ENCODE measurements at places on chromosomes 7 and 10.

DNA sequence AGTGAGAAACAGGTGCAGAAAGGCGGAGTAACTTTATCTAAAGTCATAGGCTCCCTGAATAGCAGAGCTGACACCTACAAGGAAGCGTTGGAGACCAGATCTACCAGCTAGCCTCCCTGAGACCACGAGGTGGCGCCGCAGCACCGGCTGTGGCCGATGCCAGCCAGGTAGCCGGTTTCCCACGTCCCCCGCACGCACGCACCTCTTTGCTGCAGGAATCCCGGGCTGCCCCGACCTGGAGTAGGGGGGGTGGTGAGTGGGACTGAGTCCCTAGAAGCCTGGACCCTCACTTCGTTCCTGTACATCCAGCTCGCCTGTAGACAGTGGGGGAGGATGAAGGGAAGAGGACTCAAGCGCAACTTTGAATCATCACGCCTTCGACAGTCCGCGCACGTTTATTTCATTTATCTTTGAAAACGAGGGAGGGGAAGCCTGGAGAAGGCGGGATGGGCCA is 3.7 kb downstream of the ELOVL3 start:
- DNase-seq = peak; percentile 88

DNA sequence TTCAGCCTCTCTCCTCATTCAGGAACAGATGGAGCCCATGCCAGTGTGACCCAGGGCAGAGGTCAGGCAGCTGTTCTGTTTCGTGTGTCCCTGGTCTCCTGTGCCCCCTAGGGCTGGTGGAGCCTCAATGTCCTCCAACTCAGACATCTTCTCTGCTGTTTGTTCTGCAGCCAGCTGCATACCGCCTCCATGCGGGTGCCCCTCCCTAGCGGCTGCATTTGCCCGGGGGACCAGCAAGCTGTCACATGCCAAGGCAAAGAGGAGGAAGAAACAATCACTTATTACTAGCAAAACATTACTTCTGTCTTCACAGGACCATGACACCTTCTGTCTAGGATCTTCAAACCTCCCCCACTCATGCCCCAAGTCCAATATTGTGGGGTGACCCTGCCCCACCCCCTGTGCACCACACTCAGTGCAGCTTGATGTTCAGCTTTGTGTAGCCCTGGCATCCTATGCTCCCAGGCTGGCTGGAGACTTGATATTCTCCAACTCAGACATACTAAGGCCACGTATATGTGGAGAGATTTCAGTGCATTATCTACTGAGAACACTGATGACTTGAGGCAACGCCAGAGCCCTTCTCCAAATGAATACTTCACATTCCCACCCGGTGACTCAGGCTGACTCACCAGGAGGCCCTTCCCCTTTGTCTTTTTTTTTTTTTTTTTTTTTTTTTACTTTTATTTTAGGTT is 188.9 kb downstream of the SKIDA1 start:
- DNase-seq = no peak

GRCh38 chr7:100830396-100830795 is 3.1 kb upstream of the EPHB4 start:
- no peak for DNase-seq

DNA sequence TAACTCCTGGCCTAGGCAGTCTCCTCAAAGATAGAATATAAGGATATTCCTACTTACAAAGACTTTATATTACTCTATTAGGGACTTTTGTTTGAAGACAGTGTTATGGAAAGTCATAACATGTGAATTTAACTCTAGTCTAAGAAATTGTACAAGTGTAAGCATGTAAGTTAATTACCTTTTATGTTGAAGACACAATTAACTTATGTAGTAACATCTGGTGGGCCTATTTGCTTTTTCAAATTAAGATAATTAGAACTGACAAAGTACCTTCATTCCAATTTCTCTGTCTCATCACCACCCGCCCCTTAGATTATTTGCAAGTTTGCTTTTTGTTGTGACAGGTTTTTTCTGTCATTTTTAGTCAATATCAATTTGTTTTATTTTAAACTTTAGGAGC is 126.0 kb upstream of the THSD7A start:
- no peak for DNase-seq

GRCh38 chr7:111059833-111060232 is 31.1 kb upstream of the LRRN3 start:
- no peak for DNase-seq

GRCh38 chr7:93851536-93851935 is 39.0 kb downstream of the TFPI2 start:
- DNase-seq = no peak

DNA sequence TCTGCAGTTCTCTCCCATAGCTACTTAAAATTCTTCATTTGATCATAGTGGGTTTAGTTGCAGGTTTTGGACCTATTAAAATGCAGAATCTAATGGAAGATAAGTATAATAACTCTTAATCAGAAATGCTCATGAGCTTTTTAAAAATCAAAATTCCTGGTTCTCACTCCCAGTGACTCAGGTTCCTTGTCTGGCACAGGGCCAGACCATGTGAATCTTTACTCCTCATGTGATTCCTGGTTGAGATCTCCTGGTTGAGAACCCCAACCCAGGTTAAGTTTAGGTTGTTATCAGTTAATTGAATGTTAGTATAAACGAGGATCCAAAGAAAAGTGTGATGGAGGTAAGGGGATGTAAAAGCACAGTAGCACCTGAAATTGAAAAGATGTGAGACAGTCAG is 17.5 kb upstream of the TRUB1 start:
- no peak for DNase-seq

GRCh38 chr7:20019757-20020432 is 197.3 kb downstream of the MACC1 start:
- no peak for DNase-seq

DNA sequence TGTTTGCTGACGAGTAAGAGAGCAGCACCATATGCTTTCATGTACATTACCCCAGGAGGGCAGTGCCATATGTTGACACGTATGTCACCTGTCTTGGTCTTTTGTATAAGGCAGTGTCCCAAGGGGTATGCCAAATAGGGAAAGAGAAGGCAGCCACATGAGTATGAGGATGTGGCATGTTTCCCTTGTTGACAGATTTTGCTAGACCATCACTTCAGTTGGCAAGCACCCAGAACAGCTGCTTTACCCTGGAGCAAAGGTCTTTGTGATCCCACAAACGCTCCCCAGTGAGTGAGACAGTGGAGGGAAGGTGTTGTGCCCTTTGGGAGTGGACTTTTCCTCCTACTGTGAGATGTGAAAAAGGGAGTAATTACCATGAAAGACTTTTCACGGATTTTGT is 350.1 kb downstream of the ETV1 start:
- no peak for DNase-seq

- DNase-seq = peak; percentile 58
Measured at GRCh38 chr10:102646610-102647442, 2.5 kb downstream of the TRIM8 start.

DNA sequence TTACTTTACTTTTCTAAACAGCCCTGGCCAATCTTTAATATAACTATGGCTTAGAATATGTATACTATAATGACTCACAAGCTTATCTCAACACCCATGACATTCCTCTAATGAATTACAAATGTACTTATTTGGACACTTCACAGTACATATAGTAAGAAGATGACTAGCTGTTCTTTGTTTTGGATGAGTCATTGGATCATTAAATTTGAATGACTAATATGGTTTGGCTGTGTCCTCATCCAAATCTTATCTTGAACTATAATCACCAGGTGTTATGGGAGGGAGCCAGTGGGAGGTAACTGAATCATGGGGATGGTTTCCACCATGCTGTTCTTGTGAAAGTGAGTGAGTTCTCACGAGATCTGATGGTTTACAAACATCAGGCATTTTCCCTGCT is 807.5 kb upstream of the SORCS1 start:
- DNase-seq = no peak

DNA sequence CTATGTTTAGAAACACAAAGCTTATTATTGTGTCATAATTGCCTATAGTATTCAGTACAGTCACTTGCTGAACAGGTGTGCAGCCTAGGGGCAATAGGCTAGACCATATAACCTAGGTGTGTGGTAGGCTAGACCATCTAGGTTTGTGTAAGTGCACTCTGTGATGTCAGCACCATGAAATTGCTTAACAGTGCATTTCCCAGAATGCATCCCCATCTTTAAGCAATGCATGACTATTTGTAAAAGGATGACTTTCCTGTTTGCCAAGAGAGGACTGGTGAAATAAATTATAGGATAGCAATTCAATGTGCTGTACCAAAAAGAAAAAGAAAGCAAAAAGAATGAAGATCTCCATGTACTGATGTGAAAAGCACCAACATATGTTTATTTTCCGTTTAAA is 288.7 kb upstream of the AUTS2 start:
- DNase-seq = no peak

DNA sequence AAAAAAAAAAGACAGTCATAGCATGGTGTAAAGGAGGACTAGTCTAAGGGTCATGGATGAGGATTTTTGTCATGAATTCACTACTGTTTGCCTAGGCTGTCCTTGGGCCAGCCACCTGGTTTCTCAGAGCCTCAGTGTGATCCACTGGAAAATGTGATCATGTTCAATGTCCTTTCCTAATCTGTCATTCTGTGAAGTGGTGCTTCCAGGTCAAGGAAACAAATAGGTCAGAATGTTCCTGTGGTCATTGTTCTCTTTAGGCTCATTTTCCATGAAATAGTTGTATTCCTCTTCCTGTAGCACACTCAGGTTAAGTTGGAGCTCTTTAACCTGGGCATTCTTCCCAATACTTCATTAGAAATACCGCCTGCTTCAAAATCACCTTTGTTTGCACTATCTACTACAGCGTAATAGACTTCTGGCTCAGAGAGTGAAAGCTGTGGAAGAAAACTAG is 16.5 kb downstream of the CD36 start:
- no peak for DNase-seq

GRCh38 chr10:644076-644942 is 45.2 kb downstream of the DIP2C start:
- DNase-seq = no peak

GRCh38 chr10:99537086-99537988 is 4.6 kb downstream of the NKX2-3 start:
- DNase-seq = no peak

DNA sequence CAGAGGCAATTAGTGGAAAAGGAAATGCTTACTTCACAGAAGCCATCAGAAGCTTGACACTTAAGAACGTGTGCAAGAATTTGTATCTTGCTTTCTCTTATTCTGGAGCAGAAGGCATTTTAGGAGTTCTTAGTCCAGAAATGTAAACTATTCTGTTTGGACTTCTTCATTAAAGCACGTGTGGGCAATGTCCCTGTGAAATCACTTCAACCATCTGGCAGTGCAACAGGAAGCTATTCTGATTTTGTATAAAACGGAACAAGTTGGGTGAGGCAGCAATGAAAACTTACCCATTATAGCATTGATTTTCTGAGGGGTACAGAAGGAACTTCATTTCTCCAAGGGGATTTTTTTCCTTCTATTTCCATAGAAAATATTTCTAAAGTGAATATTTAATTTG is 21.3 kb upstream of the ARHGAP21 start:
- no peak for DNase-seq

- no peak for DNase-seq
Measured at GRCh38 chr7:1639532-1640175, 30.4 kb upstream of the ELFN1 start.

GRCh38 chr7:150322833-150323681 is at the start of the genes ACTR3C and LRRC61:
Gene ACTR3C, minus strand, starts transcription at chr7:150323545. Its CDS starts 28,249 bp downstream, at chr7:150295296.
Gene LRRC61, plus strand, starts transcription at chr7:150323355. Its CDS starts 13,507 bp downstream, at chr7:150336862.
- DNase-seq = peak; percentile 65

DNA sequence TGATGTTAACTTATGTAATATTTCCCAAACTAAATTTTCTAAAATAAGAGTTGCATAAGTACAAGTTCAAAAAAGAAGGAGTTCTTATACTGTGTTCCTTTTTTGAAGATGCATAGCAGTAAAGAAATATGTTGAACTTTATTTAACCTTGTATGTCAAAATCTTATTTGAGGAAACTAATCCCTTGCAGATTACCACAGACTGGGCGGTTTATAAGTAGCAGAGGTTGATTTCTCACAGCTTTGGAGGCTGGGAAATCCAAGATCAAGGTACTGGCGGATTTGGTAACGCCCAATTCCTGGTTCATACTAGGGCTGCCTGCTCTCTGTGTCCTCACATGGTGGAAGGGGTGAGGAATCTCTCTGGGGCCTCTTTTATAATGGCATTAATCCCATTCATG is 68.5 kb downstream of the GNAT3 start:
- no peak for DNase-seq

GRCh38 chr7:74059681-74060588 is 23.7 kb upstream of the LIMK1 start:
- DNase-seq = no peak

DNA sequence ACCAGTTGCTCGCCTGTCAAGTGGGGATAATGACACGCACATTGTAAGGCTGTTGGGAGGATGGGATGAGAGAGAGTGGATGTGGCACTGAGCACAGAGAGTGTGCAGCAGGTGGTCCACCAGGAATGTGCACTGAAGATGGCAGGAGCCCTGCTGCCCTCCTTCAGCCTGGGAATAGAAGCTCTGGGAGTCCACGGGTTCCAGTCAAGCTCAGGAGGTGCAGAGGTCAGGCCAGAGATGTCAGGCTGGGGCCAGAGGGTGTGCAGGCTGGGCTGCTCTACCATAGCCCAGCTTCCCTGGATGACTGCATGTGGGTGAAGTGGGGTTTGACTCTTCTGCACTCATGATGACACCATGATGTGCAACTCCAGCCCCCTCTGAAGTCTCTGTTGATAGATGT is 58.7 kb downstream of the C10orf120 start:
- DNase-seq = no peak

Data from activated T-cell treated with anti-CD3 and anti-CD28 coated beads, Interleukin-2, amount 50 U/mL, for 1 hour (primary cell).